Germinal center (tissue), 1 donor: ENCODE measurements at places on chromosomes 2 and 18.

GRCh38 chr2:160479269-160479668 lies 14.3 kb downstream of the RBMS1 start:
- DNase-seq: no peak

- DNase-seq: no peak
These were observed 138.9 kb upstream of the SETBP1 start for GRCh38 chr18:44541781-44542180.

- DNase-seq: no peak
These were observed 271.5 kb upstream of the LYPD1 start for GRCh38 chr2:132941296-132942020.

- DNase-seq: peak; percentile 53
These were observed 754.9 kb downstream of the RNF144A start for GRCh38 chr2:7672027-7672684.

DNA sequence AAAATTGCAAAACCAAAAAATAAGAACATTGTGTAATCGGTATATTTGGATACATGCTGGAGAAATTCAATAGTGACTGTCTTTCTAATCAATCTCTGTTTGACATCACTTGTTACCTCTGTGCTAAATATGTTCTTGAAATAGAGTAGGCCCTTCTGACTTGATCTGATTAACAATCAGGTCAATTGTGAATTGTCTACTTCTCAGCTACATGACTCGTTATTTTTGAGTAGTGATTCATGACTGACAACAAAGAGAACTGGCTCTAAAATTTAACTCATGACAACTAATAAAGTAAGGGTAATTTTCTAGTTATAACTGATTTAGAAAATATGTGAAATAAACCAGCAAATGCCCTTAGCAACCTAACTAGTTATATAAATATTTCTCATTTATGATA lies 312.1 kb downstream of the TMX3 start:
- no peak for DNase-seq

DNA sequence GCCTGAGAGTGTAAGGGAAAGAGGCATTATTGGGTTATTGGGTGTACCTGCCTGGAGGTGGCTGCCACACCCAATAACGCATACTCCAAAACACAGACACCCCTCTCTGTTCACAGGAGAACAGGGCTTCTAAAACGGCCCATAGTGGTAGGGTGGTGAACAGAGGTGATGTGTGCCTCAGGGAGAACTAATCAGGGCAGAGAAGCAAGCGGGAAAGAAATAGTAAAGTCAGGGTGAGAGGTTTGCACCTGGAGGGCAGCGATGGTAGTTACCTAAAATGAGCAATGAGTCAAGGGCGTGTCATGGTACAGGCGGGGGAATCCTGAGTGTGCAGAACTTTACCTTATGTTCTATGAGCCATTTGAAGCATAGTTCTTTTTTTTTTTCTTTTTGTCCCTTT lies 21.6 kb upstream of the VPS4B start:
- DNase-seq: no peak

- DNase-seq: no peak
These were observed 148.8 kb downstream of the VAPA start for GRCh38 chr18:10062302-10063300.
